ENCODE measurements at places on chromosomes 12 and 14.

DNA sequence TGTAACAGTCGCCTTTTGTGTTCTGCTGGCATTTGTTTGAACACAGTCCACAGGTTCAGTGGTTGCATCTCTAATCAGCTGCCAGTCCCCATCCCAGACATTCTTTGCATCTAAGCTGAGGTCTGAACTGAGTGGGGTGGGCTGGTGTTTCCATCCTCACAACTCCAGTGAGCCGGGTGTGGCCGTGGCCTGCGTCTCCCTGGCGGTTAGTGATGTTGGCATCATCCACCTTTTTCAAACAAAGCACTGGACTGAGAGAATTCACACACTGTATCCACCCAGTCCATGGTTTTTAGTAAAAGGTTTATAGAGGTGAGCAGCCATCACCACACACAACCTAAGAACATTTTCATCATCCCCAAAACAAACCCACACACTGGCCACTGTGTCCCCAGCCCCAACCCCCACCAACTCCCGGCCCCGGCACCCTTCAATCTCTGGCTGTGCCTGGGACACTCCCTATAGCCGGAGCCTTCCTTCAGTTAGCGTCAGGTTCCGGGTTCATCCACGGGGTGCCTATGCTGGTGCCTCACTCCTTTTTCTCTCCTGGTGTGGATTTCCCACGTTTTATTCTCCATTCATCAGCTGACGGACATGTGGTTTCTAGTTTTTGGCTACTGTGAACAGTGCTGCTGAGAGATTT is 6.5 kb downstream of the DDX51 start:
- no peak for DNase-seq

DNA sequence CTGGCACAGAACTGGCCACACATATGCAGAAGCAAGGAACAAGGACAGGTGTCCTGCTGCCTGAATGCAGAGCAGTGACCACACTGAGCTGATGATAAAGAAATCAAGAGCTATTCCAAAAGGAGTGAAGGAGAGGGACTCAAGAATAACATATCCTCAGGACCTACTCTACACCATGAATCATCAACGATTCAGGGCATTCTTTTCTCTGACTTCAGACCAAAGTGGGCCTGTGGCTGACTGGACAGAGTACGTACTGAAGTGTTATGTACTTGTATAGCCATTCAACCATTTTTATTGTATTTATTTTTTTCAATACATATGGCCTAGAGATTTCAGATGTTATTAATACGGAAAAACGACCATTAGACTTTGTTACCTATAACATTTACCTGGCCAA is 177.5 kb upstream of the TMTC1 start:
- DNase-seq = no peak

DNA sequence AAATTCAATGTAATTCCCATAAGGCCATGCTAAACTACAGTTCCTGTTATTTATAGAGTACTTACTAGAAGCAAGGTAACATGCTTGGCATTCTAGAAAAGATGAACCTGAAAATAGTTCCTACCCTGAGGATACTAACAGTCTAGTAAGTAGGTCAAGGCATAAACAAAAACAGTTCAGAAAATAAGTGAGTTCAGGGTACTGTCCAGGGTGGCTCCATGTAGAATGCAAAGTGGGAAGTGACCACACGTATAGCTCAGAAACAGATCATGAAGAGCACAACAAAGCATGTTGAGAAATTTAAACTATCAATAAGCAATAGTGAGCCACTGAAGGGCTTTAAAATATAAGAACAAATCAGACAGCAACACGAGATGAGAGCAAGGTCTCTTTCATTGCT is 2.3 kb downstream of the TMED10 start:
- DNase-seq = no peak

- no peak for DNase-seq
Measured at GRCh38 chr12:45615268-45615667, 114.2 kb upstream of the ARID2 start.

DNA sequence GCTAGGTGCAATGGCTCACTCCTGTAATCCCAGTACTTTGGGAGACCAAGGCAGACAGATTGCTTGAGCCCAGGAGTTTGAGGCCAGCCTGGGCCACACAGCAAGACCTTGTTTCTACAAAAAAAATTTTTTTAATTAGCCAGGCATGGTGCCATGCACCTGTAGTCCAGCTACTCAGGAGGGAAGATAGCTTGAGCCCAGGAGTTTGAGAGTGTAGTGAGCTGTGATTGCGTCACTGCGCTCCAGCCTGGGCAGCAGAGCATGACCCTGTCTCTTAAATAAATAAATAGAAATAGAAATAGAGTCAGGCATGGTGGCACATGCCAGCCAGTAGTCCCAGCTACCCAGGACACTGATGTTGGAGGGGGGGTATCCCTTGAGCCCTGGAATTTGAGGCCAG is 36.7 kb upstream of the CLIP1 start:
- no peak for DNase-seq
